Activated T-cell treated with anti-CD3 and anti-CD28 coated beads, Interleukin-2, amount 50 U/mL, for 1 hour (primary cell): ENCODE measurements at places on chromosomes 4 and X.

- DNase-seq, result no peak
Observed at GRCh38 chrX:49184294-49185281, 1.6 kb downstream of the PRICKLE3 start.

GRCh38 chr4:146308951-146309350, 94.6 kb downstream of the REELD1 start:
- DNase-seq, result no peak

DNA sequence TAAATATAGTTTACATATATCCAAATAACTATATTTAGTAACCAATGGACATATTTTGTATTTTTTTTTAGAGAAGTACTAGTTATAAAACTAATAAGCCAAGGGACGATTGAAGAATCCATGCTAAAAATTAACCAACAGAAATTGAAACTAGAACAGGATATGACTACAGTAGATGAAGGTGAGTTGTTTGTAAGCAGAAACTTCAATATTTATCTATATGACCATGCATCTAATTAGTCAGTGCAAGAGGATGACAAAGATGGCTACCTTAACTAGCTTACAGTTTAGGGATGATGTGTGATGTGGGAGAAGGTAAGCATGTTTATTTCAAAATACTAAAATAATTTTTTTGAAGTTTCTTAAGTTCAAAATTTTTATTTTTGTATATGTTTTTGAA, 57.7 kb downstream of the HPGDS start:
- DNase-seq, result no peak

DNA sequence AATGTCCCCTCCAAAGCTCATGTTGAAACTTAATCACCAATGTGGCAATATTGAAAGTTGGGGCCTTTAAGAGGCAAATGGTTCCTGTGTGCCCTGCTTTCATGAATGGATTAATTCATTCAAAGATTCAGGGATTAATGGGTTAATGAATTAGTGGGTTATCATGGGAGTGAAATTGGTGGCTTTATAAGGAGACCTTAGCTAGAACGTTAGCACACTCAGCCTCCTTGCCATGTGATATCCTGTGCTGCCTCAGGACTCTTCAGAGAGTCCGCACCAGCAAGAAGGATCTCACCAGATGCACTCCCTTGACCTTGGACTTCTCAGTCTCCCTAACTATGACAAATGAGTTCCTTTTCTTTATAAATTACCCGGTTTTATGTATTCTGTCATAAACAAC, 2.6 kb upstream of the WDR19 start:
- DNase-seq, result no peak

- no peak for DNase-seq
Observed at GRCh38 chr4:143539670-143540023, 26.1 kb downstream of the SMARCA5 start.
